ENCODE measurements at places on chromosomes 2 and 18.

DNA sequence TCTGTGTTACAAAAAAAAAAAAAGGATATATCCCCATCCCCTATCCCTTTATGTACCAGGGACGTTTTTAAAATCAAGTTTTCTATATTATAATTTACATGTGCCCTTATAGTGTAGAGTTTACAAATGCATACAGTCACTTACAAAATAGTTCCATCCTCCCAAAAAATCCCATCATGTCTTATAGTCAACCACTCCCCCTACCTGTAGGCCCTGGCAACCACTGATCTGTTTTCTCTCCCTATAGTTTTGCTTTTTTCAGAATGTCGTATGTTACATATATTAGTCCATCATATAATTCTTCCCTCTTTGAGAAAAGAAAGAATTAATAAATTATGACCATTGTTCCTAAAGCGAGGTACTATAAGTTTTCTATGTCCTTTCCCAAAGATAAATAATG lies 17.8 kb downstream of the CFAP210 start:
- no peak for DNase-seq

GRCh38 chr2:134405611-134406081 lies 151.8 kb downstream of the MGAT5 start:
- no peak for DNase-seq

GRCh38 chr2:188285049-188285448 lies 6.6 kb upstream of the GULP1 start:
- DNase-seq: no peak

DNA sequence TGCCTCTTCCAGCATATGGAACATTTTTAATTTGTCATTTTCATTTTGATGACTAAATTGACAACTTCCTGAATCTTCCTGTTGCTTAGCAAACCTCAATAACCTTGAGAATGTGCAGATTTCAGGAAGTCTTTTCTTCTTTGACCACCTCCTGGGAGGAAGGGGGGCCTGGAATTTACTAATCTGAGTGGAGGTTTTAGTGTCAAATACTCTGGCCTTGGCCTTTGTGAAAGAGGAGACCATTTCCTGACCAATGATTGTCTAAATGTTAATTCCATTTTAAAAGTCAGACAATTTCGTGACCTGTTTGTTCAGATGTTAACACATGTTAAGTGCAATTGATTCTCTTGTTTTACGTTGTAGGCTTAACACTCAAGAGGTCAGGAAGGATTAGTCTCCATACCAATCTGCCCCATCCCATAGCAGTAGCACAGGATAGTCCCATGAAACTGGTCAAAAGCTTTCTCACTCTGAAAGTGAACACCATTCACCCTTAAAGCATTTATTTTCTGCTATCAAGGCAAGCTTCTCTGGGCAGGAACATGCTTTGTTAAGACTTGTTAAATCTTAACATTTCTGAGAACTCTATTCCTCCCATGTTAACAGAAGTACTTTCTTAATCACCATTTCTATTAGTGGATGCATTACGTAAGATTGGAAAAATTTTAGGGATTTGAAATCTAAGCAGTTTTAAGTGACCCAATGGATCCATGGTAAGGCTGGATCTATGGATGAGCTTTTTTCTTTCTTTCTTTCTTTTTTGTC lies 219.6 kb downstream of the RND3 start:
- DNase-seq: no peak

- DNase-seq: no peak
Observed at GRCh38 chr18:48098538-48098937, 168.1 kb upstream of the SMAD2 start.

DNA sequence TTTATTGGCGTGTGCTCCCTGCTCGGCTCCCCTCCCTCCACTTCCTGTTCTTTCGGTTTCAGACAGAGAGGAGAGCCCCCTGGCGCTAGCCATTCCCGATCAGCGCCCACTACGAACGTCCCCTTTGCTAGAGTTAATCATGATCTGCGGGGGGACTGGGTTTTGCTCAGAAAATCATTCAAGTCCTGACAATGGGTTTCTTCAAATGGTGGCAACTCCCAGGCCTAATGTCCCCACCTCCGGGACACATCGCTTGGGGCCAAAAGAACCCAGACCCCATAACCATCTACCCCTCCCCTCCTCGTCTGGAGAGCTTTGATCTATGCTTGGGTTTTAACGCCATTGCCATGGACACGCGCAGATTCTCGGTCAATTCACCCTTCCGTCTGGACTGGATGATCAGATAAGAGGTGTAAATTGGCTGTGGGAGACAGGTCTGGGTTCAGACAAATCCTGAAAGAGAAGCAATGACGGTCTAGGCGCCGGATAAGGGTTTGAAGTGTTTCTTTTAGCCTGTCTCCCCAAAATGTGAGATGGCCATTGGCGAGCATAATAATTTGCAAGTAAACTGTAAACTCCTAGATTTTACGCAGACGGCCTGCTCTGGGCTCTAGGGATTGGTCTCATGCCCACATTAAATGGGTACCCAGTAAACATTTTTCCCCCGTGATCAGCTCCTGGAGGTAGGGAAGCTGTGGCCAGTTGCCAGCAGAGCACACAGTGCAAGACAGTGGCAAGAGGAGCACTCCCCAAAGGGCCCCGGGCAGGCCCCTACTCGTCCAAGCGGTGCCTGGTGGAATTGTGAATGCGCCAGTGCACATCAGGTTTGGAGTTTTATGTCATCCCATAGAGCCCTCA lies 4.7 kb downstream of the NRP2 start:
- DNase-seq: no peak

DNA sequence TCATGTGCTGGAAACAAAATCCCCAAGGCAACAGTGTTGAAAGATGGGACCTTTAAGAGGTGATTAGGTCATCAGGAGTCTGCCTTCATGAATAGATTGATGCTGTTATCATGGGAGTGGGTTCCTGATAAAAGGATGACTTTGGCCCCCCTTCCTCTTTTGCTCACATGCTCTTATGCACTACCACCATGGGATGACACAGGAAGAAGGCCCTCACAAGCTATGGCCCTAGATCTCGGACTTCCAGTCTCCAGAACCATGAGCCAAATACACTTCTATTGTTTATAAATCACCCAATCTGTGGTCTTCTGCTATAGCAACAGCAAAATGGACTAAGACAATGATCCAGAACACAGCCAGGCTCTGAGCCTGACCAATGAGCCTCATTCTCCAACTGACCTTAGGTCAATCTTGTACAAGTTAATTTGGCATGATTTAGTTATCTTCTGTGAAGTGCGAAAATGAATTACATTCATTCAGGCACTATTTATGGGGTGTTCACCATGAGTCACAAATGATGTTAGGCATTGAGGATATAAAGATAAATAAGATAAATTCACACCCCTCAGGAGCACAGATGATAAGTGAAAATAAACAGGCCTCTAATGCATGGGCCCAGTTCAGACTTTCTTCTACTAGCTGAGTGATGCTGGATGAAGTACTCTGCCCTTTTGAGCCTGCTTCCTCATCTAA lies 37.7 kb upstream of the NT5C1B start:
- DNase-seq: no peak

GRCh38 chr2:224893848-224894247 lies 148.4 kb downstream of the DOCK10 start:
- no peak for DNase-seq

- no peak for DNase-seq
Observed at GRCh38 chr2:137897082-137897481, 67.2 kb upstream of the HNMT start.

DNA sequence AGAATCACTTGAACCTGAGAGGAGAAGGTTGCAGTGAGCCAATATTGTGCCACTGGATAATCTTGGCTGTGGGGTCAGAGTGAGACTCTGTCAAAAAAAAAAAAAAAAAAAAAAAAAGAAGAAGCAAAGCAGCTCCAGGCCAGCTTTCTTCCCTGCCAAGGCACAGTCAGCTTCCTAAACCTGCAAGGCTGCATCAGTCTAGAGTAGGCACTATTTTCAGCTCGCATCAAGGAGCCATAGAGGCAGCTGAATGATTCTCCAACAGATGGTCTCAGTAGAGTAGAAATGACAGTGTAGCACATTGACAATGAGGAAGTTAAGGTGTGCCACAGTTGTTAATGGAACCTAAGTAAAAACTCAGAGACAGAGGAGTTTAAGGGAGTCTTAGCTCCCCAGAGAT lies 35.6 kb downstream of the BMP10 start:
- no peak for DNase-seq

- DNase-seq: no peak
Observed at GRCh38 chr2:20186078-20186854, 38.7 kb downstream of the SDC1 start.

All from DMS 273 treated with DMSO at 0.1 percent for 48 hours (cell line).